ENCODE measurements at places on chromosomes 16 and 17.

DNA sequence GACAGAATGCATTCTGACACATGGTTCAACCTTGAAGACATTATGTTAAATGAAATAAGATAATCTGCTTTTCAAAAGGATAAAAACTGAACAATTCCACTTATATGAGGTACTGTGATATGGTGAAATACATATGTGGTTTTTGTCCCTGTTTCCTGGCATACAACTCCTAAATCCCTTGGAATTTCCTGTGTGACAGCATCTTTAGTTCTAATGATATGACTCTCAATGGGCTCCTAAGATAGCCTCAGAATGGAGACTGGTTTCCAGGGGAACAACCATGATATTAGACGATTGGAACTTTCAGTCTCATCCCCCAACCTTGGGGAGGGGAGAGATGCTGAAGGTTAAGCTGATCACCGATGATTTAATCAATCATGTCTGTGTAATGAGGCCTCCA is 37.7 kb upstream of the PHLPP2 start:
- DNase-seq, result no peak

DNA sequence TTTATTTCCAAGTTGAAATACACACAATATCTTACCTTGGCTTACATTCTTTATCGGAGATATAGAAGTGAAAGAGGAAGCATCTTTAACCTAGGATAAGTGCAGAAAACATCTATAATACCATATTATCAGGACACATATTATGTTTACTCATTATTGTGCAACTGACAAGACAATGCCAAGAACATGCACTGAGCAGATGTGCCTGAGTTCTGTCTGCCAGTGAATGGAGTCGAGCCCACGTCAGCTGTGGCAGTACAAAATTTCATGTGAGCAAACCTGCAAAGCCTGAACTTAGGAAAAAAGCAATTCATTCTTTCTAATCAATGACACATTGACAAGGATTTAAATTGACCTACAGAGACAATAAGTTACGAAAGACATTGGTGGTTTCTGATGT is 154.4 kb downstream of the AXIN2 start:
- DNase-seq, result no peak

DNA sequence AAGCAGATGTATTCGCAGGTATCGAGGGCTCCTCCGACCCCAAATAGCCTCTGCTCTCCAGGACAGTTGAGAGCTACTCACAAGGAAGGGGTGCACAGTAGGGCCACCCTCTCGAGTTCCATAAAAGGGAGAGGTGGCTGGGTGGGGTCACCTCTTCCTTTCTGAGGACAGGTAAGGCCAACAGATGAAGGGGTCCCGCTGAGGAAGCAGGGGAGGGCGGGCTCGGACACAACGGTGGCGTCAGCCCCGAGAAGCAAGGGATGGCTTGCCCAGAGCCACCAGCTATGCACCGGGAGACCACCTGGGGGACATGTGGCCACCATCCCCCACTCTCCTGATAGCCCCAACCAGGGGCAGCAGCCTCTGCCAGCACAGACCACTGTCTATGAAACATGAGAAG is 15.1 kb upstream of the CYTH1 start:
- no peak for DNase-seq

GRCh38 chr17:78130437-78131101 is at the start of gene TMC8:
TMC8 (plus strand) TSS chr17:78130771; CDS start chr17:78131589, 818 bp downstream.
- DNase-seq, result no peak

- DNase-seq, result no peak
Measured at GRCh38 chr16:25189305-25189704, 27.4 kb upstream of the AQP8 start.

DNA sequence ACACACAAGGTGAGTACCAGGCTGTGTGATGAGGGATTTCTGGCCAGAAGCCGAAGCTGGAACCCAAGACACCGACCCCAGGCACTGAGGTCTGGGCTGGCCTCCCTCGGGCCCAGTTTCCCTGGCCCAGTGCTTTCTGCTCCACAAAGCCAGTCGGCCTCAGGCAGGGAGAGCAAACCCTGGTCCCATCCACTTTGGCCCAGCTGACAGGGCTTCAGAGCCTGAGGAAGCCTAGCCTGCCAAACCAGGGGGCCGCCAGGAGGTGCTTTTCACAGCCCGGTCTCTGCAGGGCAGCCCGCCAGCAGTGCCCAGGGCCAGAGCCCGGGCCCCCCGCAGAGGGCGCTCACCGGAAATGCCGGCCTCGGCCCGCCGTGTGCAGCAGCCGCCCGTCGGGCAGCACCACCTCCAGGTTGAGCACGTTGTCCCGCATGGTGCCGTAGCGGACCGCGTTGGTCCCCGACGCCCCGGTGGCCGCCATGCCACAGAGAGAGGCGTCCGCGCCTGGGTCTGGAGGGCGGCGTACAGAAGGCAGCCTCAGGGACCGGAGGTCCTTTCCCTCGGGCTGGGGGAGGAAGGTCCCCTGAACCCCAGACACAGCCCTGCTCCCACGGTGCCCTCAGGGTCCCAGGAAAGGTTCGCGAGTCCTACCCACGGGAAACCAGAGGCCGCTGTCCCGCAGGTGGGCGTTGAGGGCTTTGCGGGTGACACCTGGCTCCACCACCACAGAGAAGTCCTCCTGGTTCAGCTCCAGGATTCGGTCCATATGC is 2.2 kb downstream of the LDHD start:
- DNase-seq, result no peak

GRCh38 chr16:73537921-73538320 is 490.0 kb upstream of the ZFHX3 start:
- DNase-seq, result no peak

DNA sequence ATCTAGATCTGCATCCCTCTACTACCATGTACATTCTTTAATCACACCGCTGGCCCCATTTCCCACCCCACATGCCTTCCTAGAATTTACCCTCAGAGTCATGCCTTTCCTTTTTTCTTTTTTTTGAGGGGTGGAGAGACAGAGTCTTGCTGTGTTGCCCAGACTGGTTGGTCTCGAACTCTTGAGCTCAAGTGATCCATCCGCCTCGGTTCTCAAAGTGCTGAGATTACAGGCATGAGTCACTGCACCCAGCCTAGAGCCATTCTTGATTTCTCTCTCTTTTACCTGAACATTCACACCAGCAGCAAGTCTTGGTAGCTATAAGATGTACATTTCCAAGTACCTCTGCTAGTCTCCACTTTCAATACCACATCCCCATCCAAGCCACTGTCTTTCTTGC is 2.1 kb downstream of the PAGR1 start:
- no peak for DNase-seq

- no peak for DNase-seq
Measured at GRCh38 chr17:1787301-1787902, 25.5 kb downstream of the SERPINF1 start.

- DNase-seq, result no peak
Measured at GRCh38 chr17:4648741-4649140, 7.3 kb upstream of the ALOX15 start.

DNA sequence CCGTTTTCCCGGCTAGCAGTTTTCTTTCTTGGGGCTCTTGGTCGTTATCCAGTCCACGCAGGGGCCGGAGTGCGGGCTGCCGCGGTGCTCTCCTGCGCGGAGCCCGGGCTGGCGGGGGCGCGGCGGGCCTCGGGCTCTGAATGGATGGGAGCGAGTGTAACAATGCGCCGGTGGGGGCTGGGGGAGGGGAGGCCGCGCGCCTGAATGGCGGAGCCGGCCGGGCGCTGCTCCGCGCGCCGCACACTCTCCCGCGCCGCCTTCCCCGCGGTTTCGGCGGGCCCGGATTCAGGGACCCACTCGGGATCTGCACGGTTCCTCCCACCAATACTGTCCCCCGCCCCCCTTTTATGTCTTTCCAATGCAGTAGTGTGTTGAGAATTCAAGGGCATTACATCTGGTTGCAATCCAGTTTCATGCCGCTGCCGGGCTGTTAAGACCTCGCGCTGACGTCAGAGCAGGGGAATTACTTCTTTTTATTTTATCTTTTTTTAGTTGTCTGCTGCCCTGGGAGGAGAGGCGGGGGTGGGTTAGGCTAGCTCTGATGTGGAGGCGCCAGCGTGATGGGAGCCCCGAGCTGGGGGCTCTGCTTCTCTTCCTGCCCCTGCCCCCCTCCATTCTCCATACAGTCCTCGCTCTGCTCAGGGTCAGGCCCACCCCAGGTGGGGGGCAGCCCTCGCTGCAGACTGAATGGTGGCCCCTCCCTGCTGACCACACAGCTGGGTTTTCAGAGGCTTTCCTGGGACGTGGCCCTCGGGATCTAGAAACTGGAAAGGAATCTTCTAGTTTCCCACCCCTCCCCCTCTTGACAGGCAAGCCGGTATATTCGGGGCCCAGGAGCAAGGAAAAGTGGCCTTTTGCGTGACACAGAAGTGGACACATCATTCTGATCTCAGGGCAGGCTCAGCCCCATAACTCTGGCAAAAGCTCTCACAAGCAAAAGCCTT is 1.8 kb downstream of the RAI1 start:
- no peak for DNase-seq

DNA sequence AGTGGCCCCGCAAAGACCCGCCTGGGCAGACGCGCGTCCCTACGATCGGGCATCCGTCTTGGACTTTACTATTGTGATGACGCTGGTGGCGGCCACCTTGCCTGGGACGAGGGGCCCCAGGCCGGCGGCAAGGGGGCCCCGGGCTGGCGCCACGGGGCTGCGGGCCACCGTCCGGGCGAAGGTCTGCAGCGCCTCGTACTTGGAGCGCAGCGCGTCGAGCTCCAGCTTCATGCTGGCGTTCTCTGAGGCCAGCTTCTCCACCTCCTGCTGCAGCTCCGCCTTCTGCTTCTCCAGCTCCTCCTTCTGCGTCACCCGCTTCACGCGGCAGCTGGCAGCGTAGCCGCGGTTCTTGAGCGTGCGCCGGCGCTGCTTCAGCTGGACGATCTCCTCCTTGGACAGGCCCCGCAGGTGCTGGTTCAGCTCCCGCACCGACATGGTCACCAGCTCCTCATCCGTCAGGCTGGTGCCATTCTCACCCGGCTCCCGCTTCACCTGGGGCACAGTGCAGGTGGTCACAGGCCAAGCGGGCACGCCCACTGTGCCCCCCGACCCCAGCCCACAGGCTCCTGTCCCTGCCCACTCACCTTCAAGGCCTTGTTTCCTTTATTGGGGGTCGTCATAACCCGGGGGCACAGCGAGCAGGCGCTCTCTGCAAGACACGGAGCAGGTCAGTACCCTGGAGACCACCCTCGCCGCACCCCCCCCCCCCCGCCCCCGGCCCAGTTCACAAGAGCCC is 4.8 kb upstream of the SIRT7 start:
- no peak for DNase-seq

DNA sequence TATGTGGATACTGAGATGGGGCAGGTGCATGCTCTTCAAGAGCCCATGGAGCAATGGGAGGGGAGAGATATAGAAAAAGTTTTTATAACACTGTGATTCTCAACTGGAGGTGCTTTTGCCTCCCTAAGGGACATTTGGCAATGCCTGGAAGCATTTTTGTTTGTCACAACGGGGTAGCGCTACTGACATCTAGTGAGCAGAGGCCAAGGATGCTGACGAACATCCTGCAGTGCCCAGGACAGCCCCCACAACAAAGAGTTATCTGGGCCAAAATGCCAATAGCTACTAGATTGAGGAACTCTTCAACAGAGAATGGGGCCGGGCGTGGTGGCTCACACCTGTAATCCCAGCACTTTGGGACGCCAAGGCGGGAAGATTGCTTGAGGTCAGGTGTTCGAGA is 67.2 kb upstream of the CLEC3A start:
- no peak for DNase-seq

DNA sequence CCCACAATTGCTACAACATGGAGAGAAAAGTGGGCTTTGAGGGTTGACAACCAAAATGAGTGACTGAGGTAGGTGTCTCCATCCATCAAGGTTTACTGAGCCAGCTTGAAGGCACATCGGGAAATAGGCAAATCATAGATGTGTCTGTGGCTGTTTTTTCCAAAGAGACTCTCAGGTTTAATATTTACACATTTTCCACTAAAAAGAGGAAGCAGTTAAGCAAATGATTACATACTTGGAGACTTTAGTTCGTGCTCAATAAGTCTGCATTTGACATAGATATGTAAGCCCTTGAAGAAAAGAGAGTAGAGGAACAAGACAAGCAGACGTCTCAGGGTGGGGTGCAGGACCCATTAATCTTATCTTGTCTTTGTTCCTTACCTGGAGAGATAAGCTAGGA is 148.9 kb upstream of the COX10 start:
- no peak for DNase-seq

GRCh38 chr17:56594320-56595107 is 1.0 kb downstream of the NOG start:
- no peak for DNase-seq

GRCh38 chr16:81521141-81521626 is 76.6 kb downstream of the CMIP start:
- DNase-seq, result no peak

- DNase-seq, result no peak
Measured at GRCh38 chr16:65658349-65658748, 536.5 kb upstream of the CDH11 start.

GRCh38 chr17:68600931-68601564 is at the start of gene FAM20A:
FAM20A (minus strand) TSS chr17:68601367; CDS start chr17:68600666, 701 bp downstream.
- DNase-seq, result no peak

- DNase-seq, result no peak
Measured at GRCh38 chr17:63476459-63476853, 405 bp upstream of the ACE start.

GRCh38 chr17:80084773-80085172 is 16.6 kb upstream of the GAA start:
- DNase-seq, result no peak

DNA sequence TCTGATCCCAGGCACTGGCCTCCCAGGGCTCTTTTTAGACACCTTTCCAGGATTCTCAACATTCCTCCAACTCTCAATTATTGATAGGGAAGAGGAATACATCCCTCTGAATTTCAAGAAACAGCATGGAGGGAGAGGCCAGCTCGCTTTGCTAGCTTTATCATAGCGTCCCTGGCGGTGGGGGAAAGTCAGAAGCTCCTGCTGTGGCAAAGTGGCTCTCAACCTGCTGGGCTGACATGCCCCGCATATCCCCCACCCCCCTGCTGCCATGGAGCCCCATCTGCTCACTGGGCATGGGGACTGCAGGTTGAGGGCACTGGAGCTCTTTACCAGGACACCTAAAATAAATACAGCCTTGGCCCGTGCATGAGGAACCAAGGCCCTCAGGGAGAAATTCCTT is 140.3 kb downstream of the SLC39A11 start:
- no peak for DNase-seq

All from C1 segment of cervical spinal cord (tissue), 14 donors.